ENCODE measurements at places on chromosomes 6 and 20.

- DNase-seq, result no peak
Observed at GRCh38 chr6:87943191-87943590, 104.5 kb upstream of the SPACA1 start.

DNA sequence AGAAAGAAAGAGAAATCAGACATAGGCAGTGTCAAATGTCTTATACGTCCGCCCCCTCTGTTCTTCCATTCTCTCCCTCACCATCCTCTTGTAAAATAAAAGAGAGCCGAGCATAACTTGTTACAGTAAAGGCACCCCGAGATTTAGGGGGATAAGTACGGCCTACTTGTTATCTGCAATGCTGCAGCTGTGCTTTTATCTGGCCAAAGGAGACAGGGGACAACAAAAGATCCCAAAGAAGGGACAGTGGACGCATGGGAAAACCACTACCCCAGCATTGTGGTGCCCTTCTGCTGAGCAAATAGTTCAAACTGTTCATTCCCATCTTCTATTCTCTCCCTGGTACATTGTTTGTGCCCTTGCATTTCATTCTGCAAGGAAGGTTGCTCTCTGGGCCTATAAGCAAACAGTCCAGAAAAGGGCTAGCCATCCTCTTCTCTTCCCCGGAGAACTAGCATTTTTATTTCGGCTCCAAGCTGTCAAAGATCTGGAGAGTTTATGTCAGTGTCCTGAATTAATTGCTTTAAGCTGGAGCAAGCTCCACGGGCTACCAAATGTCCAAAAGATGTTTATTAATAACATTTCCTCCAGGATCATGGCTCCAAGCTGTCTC is 22.3 kb downstream of the FOXA2 start:
- no peak for DNase-seq

DNA sequence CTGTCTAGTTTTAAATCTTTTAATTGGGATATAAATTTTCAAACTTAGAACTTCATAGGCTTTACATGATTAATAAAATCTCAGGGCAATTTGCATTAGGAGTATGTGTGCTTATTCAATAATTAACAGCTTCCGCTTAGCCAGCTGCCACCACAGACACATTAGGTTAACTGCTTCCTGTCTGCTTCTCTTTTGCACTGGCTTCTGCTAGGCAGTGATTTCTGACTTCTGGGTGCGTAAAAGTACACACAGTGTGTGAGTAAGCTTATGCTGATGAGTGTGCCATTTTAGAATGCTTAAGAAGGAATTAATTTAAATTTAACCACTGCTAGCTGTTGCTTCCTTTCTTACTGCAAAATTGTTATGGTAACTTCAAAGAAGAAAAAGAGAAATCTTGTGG is 73.9 kb downstream of the F13A1 start:
- no peak for DNase-seq

- no peak for DNase-seq
Observed at GRCh38 chr6:149885888-149886287, 12.0 kb downstream of the RAET1E start.

GRCh38 chr6:10384610-10385523 is 30.0 kb downstream of the TFAP2A start:
- no peak for DNase-seq

DNA sequence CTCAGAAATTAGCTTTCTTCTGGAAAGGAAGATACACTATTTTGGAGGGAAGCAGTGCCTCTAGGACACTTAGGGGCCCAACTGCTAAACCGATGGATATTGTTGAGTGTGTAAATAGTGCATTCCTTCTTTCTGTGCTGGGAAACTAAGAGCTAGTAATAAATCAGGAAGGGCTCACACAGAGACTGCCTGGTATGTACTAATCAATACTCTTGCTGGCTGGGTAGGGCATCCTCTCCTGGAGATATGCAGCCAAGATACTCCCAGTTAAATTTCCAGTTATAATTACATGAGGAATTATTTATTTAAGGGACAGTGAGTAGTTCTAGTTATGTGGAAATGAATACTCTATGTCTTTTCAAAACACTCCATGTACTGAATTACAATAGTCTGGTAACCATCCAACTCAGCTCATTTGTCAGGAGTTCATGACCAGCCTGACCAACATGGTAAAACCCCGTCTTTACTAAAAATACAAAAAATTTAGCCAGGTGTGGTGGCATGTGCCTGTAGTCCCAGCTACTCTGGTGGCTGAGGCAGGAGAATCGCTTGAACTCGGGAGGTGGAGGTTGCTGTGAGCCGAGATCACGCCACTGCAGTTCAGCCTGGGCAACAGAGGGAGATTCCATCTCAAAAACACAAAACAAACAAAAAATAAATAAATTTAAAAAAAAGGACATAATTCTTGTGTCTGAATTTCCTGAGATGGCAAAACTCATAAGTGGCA is 100.0 kb downstream of the OR2B2 start:
- no peak for DNase-seq

GRCh38 chr6:5053038-5053437 is 32.1 kb upstream of the PPP1R3G start:
- DNase-seq, result no peak

DNA sequence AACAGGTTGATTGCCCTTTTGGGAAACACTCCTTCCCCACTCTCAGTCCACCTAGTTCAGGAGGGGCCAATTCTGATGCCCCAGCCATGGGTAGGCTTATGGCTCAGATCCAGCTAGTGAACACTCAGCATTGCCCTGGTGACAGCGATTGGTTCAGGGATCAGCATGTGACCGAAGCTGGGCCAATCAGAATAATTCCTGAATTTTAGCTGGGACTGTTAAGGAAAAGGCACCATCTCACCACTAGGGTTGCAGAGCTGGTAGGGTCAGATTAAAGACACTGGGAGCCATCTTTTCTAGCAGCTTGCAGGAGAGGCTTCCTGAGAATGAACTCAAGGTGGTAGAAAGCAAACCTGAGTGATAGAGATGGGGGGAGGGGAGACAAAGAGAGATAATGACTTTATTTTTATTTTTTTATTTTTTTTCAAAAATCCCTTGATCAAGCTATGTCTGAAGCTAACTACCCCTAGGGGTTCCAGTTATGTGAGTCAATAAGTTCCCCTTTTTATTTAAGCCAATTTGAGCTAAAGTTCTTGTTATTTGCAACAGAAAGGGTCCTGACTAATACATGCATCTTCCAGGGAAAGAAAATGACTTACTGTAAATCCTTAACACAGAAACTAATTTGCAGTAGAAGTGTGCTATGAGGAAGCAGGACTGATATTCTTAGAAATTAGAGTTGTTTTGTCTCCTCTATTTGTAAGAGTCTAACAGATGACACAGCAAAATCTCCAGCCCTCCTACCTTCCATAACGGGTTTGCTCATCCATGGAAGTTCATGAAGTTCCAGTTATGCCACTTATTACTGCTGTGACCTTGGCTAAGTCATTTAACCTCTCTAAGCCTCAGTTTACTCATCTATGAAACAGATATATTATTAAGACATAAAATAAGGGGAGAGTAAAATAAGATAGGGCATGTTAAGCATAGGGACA is 44.7 kb downstream of the EYA2 start:
- no peak for DNase-seq

DNA sequence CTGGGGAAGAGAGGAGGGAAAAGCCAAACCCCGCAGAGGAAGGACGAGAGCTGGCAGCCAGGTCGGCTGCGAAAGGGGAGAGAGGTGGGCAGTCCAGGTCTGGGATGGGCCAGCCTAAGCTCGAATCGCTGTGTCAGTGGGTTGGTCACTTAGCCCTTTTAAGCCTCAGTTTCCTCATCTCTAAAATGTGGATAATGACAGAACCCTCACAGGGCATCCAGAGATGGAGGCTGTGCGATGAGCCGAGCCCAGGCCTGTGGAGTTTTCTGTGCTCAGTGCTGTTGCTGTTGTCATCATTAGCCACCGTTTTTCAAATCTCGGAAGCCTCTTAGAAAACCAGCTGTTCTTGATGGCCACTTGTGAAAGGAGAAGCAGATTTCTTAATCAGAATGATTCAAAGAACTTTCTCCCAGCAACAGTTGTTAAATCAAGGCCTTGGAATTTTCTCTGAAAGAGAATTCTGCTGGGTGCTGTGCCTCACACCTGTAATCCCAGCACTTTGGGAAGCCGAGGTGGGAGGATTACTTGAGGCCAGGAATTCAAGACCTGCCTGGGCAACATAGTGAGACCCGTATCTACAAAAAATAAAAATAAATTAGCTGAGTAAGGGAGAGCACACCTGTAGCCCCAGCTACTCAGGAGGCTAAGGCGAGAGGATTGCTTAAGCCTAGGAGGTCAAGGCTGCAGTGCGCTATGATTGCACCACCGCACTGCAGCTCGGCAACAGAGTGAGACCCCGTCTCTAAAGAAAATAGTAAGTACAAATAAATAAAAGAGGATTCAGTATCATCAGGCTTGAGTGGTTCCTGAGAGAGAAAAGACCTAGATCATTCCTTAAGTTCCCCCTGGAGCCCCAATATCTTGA is 46.3 kb upstream of the ENTPD6 start:
- no peak for DNase-seq

DNA sequence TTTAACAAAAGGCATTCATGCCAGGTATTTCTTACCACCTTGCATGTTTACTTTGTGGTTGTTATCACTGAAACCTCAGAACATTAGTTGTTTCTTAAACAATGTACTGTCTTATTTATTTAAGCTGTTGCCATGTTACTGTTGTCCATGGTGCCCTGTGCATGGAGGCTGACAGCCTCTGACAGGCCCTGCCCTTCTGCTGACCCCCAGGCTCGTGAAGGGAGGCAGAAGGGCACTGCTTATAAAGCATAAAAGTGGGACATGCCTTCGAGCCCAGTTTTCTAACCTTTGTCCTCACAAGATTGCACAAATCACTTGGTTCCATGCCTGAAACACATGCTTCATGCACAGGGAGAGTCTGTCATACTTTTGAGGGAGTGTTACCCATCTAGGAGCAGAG is 46.7 kb upstream of the CLIC5 start:
- DNase-seq, result no peak

- peak; percentile 49 for DNase-seq
Observed at GRCh38 chr6:170529839-170530469, 23.2 kb downstream of the PSMB1 start.

DNA sequence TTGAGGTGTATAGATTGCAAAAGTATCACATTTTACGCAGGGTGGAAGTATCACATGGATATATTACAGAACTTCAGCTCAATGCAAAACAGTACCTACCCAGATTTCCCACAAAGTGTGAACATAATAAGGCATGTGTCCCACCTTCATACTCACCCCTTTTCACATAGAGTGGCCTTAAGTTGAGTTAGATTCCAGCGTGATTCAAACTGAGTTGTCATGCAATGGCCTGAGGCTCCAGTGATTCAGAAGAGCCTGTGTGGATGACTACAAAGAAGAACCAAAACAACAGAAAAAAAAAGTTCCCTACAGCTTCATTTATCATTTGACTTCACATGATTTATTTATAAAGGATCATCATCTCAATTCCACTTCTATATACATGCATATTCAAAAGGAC is 309.7 kb downstream of the SLC35F1 start:
- no peak for DNase-seq

DNA sequence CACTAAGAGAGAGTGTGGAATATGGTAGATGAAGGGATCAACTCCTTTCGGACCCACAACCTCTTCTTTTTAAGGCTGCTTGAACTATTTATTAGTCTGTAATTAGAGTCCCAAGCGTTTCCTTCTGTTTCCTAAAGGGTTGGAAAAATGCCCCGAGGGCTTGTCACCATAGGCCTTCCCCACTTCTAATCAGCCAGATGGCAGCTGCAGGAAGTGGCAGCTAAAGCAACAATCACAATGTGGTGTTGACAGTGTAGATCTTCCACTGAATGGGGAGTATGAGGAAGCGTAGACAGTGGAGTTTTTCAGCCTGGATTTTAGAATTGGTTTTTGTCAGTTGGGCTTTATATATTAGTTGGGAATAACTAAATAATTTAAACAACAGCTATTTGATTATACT is 40.6 kb downstream of the SLC35D3 start:
- DNase-seq, result no peak

DNA sequence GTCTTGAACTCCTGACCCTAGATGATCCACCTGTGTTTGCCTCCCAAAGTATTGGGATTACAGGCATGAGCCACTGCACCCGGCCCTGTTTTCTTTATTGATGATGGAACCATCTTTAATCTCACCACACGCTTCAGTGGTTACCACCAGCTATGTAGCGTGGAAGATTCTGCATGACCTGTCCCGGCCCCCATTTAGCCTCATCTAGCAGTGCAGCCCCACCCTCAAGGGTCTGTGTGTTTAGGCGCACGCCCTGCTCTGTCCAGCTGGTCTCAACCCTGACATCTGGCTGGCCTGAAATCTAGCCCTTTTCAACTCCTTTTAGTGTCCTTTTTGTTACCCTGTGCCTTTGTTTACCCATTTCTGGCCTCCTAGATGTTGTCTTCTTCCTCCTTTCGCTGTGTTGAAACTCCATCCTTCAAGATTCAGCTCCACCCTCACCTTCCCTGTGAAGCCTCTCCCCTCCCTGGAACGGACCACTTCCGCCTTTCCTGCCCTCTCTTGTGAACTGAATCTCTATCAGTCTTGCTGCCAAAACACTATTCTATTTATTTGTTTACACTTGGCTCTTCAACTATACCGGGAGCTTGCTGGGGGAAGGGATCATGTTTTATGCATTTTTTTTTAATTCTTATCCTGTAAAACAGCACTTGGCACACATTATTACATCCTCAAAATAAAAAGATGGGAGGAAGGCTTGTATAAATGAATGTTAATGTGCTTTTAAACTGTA is 101.0 kb upstream of the MTHFD1L start:
- no peak for DNase-seq

DNA sequence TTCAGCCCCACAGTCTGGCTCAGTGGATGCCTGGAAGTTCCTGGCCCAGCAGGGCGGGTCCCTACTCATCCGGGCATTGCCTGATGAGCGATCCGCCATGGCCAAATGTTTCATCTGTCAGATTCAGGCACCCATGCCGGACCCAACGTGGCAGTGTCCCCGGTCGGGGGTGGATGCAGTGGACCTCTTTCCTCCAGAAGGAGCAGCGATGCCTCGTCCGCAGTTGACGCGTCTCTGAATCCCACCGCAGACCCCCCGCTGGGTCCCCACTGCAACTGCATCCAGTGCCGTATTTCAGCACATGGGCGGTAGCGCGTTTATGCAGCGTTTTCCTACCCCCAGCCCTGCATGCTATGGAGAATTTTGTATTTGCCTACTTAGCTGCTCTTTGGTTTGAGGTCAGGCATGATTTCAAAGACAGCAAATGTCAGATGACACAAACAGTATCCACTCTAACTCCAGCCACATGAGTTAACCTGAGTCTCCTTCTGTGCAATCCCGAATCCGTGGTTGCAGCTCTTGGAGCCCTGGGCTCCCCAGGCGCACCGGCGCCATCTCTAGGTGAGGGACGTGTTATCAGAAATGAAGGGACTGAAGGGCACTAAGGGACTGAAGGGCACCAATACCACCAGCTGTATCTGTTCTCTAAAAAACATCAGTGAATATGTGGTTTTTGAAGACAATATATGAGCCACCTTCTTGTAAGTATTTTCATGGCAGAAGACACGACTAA is 72.6 kb upstream of the THBS2 start:
- DNase-seq, result no peak

DNA sequence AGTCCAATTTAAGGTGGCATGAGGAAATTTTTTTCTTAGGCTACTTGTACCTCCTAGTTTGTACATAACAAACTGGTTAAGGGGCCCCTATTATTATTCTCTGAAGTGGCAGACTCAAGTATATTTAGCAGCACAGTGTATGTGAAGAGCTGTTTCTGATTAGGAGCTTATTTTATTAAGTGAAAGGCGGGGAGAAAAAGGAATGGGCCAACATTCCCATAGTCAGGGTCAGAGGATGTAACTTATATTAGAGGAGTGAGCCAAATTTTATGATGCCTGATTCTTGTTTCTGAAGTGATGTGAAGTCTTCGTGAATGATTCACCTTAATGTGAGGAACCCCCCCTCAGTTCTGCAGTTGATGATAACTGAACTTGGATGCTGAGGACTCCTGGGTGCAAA is 2.8 kb downstream of the HECA start:
- no peak for DNase-seq

Measured in stimulated activated CD4-positive, alpha-beta T cell treated with anti-CD3 and anti-CD28 coated beads, TNF-alpha, amount 100 ng/mL, for 1 hour (primary cell).